ENCODE measurements at places on chromosomes 3 and 15.

GRCh38 chr15:80695911-80696661, 976 bp downstream of the ABHD17C start:
- DNase-seq, result no peak

DNA sequence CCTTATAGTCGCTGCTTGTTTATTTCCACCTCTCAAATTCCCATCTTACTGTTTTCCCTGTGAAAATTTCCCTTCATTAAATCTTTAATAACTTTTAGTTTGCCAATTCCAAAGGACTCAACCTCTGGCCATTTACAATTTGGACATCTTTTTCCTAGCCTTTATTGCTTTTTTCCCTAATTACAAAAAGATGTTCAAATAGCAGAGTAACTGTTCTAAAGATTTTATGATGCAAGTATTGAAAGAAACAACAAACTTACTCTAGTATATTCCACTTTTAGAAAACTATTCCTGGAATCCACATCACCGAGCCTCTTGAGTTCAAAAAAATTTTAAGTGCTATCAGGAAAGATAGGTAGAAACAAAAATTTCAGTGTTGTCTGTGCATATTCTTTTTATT, 174.1 kb upstream of the UBE2E2 start:
- DNase-seq, result no peak

DNA sequence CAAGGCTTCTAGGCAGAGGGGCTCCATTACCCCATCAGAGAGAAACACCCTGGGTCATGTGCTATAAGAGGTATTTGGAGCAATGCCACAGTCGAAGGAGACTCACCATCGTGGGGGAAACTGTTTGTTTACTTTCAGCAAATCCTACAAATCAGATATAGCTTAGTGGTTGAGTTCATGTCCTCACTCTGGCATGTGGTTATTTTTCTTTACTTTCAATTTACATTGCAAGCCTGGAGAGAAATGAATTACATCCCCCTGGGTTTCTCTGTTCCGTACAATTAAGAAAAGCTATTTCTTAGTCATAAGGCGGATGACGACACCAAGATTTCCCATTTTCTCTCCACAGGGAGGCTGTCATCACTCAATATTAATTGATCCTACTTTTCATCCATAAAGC, 36.9 kb downstream of the RFTN1 start:
- peak; percentile 90 for DNase-seq

DNA sequence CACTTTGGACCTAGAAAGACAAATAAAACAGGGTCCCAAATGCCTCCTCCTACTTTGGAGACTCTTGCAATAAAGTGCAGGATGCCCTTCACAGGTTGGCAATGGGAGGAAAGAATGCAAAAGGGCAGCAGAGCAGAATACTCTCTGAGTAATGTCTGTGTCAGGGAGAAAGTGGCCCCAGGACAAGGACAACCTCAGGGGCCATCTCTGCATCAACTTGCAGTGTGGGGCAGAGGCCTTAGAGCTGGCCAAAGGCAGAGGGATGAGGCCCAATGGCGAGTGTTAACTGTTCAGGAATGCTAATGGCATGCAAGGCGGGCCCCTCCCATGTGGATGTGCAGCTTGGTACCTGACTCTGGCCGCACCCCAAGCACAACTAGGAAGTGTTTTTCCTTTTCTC, 8.4 kb downstream of the UPK1B start:
- no peak for DNase-seq

GRCh38 chr15:43516185-43516584, 1.2 kb upstream of the MAP1A start:
- peak; percentile 80 for DNase-seq

DNA sequence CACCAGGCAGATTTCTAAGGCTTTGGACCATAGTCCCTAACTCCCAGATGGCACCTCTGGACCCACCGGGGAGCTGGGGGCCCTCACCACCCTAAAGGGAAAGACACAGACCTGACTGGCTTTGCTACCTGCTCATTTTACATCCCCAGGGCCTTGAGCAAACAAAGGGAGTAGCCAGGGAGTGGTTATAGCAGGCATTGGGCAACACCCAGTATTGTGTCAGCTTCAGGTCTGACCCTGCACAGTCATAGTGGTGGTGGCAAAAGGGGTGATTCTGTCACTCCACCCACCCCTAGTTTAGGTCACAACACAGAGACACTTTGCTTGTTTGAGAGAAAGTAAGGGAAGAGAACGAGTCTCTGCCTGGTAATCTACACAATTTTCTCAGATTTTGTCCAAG, 352.5 kb downstream of the DIPK2A start:
- DNase-seq, result no peak

DNA sequence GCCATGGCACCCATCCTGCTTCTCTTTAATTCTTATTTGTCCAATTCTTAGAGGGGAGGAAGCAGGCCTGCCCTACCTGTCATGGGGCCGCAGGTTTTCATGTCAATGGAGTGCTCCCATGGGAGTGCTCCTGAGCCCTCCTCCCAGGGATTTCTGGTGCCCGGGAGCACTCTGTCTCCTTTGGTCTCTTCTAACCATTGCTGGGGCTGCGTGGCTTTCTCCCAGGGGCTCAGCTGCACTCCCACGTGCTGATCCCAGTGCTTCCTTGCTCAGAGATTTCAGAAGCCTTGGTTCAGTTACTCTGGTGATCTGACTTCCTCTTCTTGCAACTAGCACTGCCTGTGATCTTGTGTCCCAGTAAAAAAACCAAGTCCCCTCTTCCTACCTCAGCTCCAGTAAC, 68.0 kb upstream of the ARL8B start:
- DNase-seq, result no peak

GRCh38 chr15:39966521-39966920, 32.6 kb downstream of the EIF2AK4 start:
- no peak for DNase-seq

- no peak for DNase-seq
These were observed 1.2 kb downstream of the CHMP2B start for GRCh38 chr3:87228316-87228715.

GRCh38 chr3:63910891-63911290, 1.3 kb downstream of the SCAANT1 start:
- DNase-seq, result no peak

DNA sequence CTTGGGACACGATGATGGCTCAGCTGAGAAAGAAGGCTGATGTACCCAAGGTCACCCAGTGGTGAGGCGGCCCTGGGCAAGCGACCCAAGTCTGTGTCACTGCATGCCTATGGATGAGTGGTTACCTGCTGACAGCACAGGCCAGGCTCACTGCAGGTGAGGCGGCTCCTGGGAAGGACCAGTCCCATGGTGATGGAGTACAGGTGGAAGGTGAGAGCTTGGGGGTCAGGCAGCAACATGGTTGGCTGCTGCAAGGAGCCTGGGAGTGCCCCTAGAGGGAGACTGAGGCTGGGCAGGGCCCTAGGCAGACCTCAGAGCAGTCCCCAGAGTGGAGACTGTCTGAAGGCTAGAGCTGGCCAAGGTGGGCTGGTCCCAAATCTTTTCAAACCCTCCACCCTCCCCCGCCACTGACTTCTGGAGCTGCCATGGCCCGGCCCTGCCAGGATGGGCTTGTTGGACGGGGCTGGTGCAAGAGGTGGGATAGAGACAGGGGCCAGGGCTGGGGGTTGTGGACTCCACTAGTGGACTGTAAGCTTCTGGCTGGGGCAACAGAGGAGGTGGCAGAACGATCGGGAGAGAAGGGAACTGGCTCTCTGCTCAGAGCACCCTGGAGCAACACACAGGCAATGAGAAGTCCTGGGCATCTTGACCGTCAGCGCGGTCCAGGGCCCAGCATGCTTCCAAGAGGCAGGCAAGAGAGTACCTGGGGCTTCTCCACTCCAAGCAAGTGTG, 72.5 kb upstream of the SLC6A11 start:
- no peak for DNase-seq

GRCh38 chr3:176814285-176814684, 383.0 kb downstream of the TBL1XR1 start:
- no peak for DNase-seq

GRCh38 chr3:160398820-160399124, 253 bp downstream of the IFT80 start:
- DNase-seq, result no peak

- DNase-seq, result no peak
These were observed 89.5 kb downstream of the DHX30 start for GRCh38 chr3:47892286-47893040.

DNA sequence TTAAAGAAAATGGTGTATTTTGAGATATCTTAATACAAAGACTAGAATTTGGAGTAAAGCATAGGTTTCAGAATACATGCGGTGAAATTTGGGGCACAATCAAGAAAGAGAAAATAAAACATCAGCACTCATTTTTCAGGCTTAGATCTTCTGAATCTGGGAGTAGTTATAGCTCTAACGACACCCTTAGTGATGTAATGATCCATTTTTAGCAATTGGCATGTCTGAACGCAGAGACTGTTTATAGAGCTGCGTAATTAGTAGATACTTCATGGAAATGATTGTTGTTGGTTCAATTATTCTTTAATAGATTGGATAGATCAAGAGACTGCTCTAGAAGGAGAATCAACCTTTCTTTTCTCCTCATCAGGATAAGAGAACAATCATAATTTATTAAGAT, 47.5 kb upstream of the SNRK start:
- DNase-seq, result no peak

DNA sequence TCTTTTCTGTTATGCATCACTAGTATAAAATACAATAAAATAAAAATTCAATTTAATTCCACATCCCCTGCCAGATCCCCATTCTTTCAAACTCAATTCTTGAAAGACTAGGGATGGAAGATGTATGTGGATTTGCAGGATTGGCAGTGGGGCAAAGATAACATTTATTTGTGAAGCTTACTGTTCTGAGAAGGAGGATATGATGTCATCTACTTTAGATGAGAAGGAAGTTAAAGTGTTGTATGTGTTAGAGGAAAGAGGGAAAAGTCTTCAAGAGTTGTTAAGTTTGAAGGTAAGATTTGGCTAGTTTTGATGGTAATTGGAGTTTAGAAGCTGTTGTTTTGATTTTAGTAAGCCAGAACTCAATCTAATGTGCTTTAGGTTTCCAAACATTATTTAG, 845.1 kb upstream of the NR2F2 start:
- DNase-seq, result no peak

- no peak for DNase-seq
These were observed 30.6 kb upstream of the UBE3A start for GRCh38 chr15:25469377-25469776.

DNA sequence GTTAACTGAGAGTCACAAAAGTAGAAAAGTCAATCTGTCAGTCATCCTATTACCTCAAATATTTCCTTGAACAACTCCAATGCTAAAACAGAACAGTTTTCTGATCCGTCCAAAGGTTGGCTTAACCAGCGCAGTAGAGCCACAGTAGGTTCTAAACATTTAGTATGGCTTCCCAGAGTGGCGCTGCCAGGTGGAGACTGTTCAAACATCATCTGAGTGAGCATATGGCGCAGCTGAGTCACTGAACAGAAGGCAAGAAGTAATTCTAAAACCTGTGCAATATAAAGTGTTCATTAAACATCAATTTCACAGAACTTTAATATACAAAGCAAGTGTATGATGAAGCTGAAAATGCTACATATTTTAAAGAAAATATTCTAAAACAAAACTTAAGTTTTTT, 19.9 kb downstream of the CIP2A start:
- no peak for DNase-seq

Data from AG09319 (cell line).